ENCODE measurements at places on chromosomes 1 and 21. TPM values are rescaled to one million over a fixed set of nuclear protein-coding genes. Genes with fewer than 3 reads are reported as not detected.

- no peak for DNase-seq
- no peak overlapping the region for H3K4me3 ChIP-seq
- H3K27me3 ChIP-seq, result peaks cover 79% of the 10 kb centered on the region
- H3K36me3 ChIP-seq, result no peaks in the 10 kb centered on the region
These were observed 257.7 kb upstream of the CSF3R start for GRCh38 chr1:36740446-36740845.

DNA sequence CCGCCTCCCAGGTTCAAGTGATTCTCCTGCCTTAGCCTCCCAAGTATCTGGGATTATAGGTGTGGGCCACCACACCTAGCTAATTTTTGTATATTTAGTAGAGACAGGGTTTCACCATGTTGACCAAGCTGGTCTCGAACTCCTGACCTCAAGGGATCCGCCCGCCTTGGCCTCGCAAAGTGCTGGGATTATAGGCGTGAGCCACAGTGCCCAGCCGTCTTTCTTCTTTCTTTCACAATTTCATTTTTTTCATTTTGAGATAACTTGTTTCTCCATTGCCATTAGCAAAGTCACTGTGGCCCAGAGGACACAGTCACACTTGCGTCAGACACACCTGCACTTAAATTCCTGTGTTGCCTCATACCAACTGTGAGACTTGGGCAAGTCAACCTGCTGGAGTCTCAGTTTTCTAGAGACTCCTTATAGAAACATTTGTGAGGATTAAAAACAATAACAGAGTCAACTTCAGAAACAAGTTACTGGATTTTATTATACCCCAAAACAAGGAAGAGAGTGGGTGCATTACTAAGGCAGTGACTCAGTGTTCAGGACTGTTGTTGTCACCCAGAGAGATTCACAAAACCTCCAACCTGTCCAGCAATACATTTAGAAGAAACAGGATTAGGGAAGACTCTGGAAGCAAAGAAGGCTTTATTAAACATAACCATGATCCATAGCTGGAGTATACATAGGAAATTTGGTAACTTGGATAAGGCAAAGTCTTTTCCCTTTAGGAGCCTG lies 2.6 kb downstream of the TEDDM1 start:
- H3K27me3 ChIP-seq, result no peaks in the 10 kb centered on the region
- H3K27ac ChIP-seq, result peak overlapping the region; percentile 97
- no peaks in the 10 kb centered on the region for H3K36me3 ChIP-seq
- H3K4me1 ChIP-seq, result peaks cover 42% of the 10 kb centered on the region

DNA sequence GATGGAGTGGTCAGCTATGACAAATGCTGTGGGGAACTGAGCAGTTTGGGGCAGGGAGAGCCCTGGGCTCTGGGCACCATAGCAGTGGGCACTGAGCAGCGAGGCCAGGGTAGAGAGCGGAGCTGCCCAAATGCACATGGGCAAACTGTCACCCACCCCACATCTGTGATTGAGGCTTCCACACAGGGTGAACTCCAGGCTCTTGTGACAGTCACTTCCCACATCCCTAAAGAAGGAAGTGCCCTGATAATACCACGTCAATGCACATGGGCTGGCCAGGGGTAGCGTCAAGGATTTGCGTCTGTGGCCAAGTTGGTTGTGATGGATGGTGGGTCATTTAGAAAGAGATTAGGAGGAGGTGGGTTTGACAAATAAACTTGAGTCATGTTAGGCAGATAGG lies 2.6 kb upstream of the GUCA2B start:
- H3K27ac ChIP-seq, result no peak overlapping the region
- H3K4me1 ChIP-seq, result peaks cover 11% of the 10 kb centered on the region
- no peak for DNase-seq
- H3K4me3 ChIP-seq, result no peak overlapping the region
- peaks cover 15% of the 10 kb centered on the region for H3K27me3 ChIP-seq

DNA sequence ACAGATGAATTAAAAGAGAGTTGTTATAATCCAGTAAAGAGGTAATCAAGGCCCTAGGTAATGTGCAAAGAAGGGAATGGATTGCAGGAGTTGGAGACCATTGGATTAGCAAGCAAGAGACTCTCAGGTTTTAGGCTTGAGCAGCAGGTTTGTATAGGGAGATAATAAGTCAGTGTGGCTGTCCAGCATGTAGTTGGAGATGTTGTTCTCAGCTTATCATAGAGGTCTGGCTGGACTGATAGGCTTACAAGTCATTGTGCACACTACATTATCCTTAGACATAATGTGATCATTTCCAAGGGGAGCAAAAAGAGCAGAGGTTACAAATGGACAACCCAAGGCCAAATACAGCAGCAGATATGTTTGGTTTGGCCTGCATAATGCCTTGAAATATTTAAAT lies 45.9 kb upstream of the SAMD13 start:
- H3K27ac ChIP-seq, result no peak overlapping the region
- DNase-seq, result no peak
- H3K27me3 ChIP-seq, result no peaks in the 10 kb centered on the region

DNA sequence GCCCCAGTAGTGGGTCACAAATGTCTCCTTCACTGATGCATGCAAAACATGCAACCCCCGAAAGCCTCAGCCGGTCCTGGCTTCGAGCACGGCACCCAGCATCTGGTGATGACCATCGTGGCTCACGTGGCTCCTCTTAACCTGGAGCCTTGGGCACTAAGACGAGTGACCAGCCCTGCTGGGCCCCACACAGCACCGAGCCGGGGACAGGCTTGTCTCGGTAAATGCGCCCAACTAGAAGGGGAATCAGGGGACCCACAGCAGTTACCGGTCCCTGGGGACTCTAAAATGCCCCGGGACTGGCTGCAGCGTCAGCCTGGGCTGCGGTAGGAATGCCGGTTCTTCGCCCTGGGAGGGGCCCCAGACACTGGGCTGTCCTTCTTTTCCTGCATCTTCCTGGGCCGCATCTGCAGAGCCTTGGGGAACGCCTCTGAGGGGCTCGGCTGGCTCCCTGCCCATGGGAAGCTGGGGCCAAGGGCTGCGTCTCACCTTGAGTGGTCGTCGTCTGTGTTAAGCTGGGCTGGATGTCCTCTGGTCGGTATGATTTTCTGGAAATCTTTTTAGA lies 13.1 kb upstream of the TTC34 start:
- H3K27me3 ChIP-seq, result peaks cover 68% of the 10 kb centered on the region
- H3K27ac ChIP-seq, result no peak overlapping the region
- no peaks in the 10 kb centered on the region for H3K36me3 ChIP-seq
- H3K4me1 ChIP-seq, result no peaks in the 10 kb centered on the region
- H3K4me3 ChIP-seq, result no peak overlapping the region
- no peak for DNase-seq

- H3K36me3 ChIP-seq, result no peaks in the 10 kb centered on the region
- H3K4me3 ChIP-seq, result no peak overlapping the region
- no peaks in the 10 kb centered on the region for H3K27me3 ChIP-seq
- no peaks in the 10 kb centered on the region for H3K4me1 ChIP-seq
These were observed 89.8 kb downstream of the ADSS2 start for GRCh38 chr1:244361764-244362473.

- no peaks in the 10 kb centered on the region for H3K27me3 ChIP-seq
- no peaks in the 10 kb centered on the region for H3K36me3 ChIP-seq
- peaks cover 26% of the 10 kb centered on the region for H3K4me1 ChIP-seq
These were observed 53.1 kb downstream of the NMNAT2 start for GRCh38 chr1:183365093-183365492.

Gene SPRR2F
- total RNA-seq, result not detected
